ENCODE measurements at places on chromosomes 6 and 20. TPM values are rescaled to one million over a fixed set of nuclear protein-coding genes. Genes with fewer than 3 reads are reported as not detected.

GRCh38 chr6:166419286-166419685 lies 36.5 kb upstream of the MPC1 start:
- DNase-seq = no peak

DNA sequence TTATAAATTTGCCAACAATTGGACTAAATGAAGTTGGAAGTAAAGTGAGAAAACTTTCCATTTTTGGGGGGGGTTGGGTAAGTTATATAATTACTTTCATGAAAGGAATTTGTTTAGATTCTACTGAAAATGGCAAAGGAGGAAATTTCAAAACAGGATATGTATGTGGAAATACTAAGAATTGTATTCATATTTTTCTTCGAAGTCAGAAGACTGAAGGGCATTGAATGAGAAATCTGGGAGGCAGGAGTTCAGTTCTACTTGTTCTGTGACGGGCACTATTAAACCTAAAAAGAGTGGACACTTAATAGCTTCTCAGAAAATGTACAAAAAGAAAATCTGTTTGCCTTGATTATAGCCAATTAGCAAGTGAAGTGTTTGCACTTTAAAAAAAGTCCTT lies 114.7 kb downstream of the PRIM2 start:
- peak; percentile 61 for DNase-seq

DNA sequence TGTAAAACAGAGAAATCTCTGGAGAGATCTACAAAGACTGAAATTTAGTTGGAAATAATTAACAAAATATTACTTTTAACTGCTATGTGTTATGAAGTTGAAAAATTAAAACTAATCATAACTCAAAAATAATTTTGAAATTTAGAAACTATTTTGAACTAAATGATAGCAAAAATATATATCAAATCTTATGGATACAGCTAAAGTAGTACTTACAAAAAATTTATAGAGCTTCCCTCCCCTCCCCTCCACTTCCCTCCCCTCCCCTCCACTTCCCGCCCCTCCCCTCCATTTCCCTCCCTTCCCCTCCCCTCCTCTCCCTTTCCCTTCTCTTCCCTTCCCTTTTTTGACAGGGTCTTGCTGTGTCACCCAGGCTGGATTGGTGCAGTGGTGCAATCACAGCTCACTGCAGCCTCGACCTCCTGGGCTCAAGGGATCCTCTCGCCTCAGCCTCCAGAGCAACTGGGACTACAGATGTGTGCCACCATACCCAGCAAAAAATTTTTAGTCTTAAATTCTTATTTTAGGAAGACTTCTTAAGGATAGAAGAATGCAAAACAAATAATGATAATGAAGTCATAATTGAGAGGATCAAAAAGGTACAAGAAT lies 87.2 kb upstream of the RGS17 start:
- no peak for DNase-seq

DNA sequence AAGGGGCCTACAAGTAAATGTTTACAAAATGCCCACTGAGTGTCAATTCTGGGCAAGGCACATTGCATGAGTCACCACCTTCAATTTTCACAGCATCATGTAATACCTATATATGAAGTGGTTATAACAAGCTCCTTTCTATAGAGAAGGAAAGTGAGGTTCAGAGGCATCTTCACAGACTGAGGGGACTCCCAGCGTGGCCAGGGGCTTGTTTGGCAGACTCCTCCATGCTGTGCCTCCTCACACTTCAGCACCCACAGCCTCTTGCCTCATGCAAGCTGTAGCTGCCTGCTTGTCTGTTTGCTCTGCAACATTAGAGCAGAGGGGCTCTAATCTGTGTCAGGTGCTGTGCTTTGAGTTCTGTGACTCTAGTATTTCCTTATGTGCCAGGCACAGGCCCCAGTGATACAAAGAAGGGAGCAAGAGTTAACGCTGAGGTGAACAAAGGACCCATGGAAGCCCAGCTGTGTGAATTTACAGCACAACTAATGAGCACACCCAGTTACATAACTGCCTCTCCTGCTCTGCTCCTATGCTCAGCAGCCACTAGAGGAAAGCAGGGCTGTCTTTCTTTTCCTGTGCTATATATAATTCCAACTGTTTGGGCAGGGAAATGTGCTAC lies 72.3 kb downstream of the ZHX3 start:
- peak; percentile 60 for DNase-seq

DNA sequence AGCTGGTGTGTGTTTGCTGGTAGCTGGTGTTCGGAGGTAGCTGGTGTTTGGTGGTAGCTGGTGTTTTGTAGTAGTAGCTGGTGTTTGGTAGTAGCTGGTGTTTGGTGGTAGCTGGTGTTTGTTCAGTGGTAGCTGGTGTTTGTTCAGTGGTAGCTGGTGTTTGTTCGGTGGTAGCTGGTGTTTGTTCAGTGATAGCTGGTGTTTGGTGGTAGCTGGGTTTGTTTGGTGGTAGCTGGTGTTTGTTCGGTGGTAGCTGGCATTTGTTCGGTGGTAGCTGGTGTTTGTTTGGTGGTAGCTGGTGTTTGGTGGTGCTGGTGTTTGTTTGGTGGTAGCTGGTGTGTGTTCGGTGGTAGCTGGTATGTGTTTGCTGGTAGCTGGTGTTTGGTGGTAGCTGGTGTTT lies 48.0 kb downstream of the BMP7 start:
- DNase-seq = no peak

- DNase-seq = no peak
Measured at GRCh38 chr6:151052021-151052646, 186.6 kb downstream of the MTHFD1L start.

DNA sequence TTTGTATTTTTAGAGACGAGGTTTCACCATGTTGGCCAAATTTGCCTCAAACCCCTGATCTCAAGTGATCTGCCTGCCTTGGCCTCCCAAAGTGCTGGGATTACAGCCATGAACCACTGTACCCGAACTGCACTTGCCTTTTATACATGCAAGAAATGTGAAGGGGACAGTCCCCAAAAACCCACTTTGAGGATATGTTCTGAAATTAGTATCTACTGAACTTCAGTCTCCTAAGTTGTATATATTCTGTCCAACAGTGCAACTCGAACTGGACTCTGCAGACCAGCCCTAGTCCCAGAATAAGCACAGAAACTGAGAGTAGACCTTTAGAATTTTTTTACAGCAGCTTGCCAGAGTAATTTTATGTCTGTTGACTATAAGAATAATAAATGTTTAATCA lies 28.5 kb downstream of the BACH2 start:
- no peak for DNase-seq

The OPRL1 gene
- 5.4 TPM for total RNA-seq

The GLP1R gene
- total RNA-seq = not detected

The C20orf141 gene
- not detected for total RNA-seq

The USP49 gene
- 3.1 TPM for total RNA-seq

The HRH3 gene
- total RNA-seq = not detected

Measured in dermis blood vessel endothelial cell (primary cell).